ENCODE measurements at places on chromosomes 2 and 18.

DNA sequence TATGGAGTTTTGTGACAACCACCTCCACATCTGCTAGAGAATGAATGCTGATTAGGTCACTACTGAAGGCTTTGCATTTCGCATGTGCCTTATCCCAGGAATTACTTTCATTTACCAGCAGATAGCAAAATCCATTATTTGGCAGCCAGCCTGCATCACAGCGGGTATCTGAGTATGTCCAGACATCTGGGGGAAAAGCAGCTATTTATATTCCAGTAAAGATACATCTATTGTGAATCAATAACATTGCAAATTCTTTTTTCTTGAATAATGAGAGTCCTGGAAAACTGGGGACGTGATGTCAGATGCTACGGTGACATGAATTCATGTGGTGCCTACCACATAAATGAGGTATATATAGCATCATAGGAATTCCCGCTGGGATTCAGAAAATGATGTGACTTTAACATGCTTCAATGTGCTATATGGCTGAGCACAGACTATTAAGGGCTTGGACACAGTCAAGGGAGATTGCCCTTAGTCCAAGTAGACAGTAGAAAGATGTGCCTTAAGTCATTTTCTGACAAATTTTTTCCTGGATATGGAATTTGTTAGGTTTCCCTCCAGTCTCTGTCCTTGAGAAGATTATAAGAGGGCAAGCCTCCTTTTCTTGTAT is 84.2 kb upstream of the CD302 start:
- peak; percentile 12 for DNase-seq

DNA sequence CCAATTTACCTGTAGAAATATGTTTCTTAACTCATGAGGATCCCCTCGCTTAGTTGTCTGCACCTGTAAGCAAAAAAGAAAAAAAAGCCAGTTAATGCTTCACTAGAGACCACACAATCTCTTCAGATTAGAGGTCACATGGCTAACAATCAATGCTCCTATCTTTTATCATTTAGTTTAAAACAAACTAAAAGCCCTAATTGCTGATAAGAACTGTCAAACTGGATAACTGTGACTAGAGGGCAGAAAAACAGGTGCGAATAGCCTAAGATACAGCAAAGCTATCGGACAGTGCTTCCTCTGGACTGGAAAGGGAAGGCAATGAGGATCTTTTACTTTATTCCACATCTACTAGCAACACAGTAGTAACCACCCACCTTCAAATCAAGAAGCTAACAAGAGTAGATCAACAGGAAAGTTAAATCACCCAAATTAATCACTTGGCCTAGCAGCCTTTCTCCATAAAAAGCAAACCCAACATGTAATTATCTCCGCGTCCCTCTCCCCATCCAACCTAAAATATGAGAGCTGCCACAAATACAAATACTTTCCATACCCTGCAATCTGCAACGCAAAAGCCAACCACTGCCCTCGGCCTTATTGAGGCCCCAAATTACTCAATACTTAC is 734 bp downstream of the SLC25A12 start:
- DNase-seq: peak; percentile 11

GRCh38 chr2:84970210-84970867 is 622 bp upstream of the KCMF1 start:
- DNase-seq: peak; percentile 62

- DNase-seq: no peak
These were observed 564 bp downstream of the DPYSL5 start for GRCh38 chr2:26848336-26849055.

DNA sequence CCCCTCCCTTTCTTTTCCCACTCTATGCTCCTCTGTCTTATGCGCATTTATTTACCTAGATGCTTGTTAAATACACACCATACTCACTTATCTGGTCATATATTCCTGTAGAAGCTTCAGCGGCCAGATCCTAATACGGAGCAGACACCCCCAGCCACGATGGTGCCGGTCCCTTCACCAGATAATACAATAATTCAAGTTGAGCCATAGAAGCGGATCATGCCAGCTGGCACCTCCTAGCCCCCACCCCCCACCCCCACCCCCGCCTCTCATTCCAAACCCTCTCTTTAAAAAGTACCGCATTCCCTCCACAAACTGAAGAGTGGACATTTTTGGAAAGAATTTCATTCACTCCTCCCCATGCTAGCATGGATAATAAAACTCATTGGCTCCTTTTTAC is 95.2 kb downstream of the BIN1 start:
- DNase-seq: no peak

GRCh38 chr2:34365932-34366331 is 766.8 kb upstream of the FAM98A start:
- peak; percentile 1 for DNase-seq

- DNase-seq: no peak
These were observed 5.9 kb upstream of the TMSB10 start for GRCh38 chr2:84899304-84900204.

GRCh38 chr2:102251042-102251848 is 60.1 kb upstream of the IL1RL1 start:
- peak; percentile 46 for DNase-seq

DNA sequence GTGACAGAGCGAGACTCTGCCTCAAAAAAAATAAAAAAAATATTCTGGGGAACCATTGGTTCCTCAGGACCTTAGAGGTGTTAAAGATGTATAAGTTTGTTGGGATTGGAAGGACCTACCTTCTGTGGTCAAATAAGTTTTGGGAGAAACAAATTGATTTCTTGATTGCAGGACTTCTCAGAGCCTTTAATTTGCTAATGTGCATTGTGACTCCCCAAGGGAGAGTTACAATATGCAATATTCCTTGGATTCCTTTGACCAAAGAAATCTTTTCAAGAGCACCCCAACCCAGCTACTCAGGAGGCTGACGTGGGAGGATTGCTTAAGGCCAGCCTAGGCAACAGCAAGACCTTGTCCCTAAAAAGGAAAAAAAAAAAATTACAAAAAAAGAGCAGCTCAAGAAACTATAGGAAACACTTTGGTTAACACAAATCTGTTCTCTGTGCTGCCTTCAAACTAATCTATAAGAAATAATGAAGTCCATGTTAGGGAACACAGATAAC is 6.5 kb downstream of the NAGK start:
- DNase-seq: no peak

- no peak for DNase-seq
These were observed 191.8 kb upstream of the LRRTM1 start for GRCh38 chr2:80496346-80496745.

DNA sequence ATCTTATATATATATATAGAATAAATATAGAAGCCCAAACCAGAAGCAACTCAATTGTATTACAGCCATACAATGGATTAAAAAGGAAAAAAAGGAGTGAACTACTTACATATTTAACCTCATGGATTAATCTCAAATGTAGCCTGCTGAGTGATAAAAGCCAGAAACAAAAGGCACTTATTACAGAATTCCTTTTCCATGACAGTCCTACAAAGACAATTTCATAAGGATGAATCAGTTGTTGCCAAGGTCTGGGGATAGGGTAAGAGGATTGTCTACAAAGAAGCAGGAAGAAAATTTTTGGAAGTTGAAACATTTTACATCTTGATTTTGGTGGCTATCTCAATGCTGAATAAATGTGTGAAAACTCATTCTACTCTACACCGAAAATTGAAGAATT is 103.9 kb upstream of the DCC start:
- DNase-seq: no peak

DNA sequence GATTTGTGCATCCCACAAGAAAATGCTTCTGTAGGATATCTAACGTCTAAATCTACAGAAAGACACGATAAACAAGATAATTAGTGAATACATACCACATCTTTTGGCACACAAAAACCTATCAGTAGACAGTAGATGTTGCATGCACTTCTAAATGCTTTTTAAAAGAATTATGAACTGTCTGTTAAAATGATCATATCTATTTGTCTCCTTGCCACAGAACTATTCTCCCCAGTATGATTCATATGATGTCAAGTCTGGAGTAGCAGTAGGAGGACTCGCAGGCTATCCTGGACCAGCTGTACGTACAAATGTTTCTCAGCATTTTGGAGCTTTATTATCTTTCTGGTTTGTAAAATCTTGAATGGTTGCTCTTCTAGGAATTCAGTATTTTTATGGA is 12.7 kb downstream of the COL3A1 start:
- DNase-seq: peak; percentile 72

- peak; percentile 56 for DNase-seq
These were observed 575 bp downstream of the TMEM150A start for GRCh38 chr2:85601771-85602475.

DNA sequence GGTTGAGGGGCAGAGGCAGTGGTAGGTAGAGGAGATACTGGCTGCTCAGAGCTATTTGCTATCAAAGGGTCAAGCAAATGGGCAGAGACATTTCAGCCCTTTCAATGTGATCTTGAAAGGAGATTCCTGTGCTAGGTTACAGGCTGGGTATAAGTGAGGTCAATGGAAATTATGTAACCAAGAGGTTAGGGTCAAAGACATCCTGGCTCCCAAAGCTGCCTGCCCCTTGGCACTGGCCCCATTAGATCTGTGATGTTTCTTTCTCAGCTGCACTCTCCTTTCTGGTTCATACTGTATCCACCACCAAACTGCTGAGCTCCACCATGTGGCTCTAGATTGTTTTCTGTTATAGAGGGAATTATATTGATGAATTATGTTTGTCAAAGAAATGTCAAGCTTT is 200.4 kb downstream of the AGPS start:
- no peak for DNase-seq

- peak; percentile 60 for DNase-seq
These were observed 18.3 kb downstream of the MAIP1 start for GRCh38 chr2:199973703-199974102.

DNA sequence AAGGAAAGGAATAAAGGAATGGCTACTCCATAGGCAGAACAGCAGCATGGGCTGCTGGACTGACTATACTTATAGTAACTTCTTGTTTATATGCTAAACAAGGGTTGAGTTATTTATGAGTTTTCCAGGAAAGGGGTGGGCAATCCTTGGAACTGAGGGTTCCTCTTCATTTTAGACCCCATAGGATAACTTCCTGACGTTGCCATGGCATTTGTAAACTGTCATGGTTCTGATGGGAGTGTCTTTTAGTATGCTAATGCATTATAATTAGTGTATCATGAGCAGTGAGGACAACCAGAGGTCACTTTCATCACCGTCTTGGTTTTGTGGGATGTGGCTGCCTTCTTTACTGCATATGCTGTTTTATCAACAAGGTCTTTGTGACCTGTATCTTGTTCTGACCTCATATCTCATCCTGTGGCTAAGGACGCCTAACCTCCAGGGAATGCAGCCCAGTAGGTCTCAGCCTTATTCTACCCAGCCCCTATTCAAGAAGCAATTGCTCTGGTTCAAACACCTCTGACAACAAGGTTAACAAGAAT is 98.6 kb upstream of the CABLES1 start:
- DNase-seq: no peak

DNA sequence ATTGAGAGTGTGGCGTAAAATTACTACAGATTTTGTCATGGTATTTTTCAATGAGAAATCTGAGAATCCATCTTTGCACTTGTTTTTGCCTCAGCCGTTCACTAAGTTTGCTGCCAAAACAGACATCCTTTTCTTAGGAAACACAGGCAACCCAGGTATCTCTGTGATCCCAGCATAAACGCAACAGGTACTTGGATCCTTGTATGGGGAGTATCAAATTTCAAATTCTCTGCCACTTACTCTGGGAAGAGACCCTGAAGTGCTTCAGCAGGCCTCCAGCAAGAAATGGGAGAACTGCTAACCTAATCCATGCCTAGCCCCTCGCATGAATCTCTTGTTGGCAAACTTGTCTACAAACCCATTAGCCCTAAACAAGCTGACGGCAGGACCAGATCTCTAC is 83.1 kb downstream of the BCL11A start:
- no peak for DNase-seq

- no peak for DNase-seq
These were observed 368.2 kb downstream of the ERBB4 start for GRCh38 chr2:212170382-212170781.

DNA sequence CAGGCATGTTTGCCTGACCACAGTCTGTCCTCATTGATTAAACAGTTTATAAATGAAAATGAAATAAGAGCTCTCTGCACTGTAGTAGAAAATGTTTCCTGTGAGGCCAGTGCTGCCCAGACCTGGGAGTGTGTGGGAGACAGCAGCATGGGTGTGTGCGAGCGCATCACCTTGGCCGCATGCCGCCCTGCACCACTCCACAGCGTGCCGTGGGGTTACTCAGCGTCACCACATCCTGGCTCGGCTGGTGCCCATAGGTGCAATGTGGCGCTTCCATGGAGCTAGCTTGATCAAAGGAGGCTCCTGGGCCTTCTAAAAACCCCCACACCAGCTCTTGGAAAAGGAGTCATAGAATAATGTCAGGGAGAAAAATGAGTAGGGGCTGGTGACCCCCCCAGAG is 76.0 kb upstream of the EPC2 start:
- no peak for DNase-seq

GRCh38 chr2:192957425-192957824 is 762.7 kb upstream of the TMEFF2 start:
- no peak for DNase-seq

DNA sequence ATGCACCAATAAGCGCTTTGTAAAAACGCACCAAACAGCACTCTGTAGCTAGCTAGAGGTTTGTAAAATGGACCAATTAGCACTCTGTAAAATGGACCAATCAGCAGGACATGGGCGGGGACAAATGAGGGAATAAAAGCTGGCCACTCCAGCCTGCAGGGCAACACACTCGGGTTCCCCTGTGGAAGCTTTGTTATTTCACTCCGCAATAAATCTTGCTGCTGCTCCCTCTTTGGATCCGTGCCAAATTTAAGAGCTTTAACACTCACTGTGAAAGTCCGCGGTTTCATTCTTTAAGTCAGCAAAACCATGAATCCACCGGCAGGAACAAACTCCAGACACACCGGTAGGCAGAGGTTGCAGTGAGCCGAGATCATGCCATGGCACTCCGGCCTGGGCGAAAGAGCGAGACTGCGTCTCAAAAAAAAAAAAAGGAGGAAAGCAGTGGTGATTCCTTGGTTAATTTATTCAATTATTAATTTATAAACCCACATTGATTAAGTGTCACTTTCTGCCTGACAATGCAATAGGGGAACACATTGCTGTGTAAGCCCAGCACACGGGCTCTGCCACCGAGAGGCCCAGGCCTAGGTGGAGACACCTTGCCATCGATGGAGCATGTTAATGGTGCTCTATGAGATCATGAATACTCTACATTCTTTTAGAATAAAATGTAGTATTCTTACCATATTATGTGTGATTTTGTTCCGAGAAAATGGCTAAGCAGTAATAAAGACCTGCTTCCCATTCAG is 687.6 kb upstream of the HS6ST1 start:
- no peak for DNase-seq

DNA sequence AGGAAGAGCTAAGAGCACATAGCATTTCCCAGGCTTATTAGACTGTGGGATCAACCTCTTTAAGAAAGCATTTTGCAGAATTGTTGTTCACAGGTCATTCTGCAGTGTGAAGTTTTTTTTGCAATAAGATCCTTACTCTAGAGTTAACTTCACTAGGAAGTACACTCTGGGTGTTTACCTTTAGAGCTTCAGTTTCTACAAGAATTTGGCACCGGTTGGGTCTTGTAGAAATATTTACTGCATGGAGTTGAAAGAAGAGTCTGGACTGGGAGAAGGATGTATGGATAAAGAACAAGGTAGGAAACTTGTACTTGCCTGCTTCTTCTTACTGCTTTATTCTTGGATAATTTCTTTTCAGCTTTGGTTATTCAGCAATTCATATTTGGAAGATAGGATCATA is 944.9 kb upstream of the GYPC start:
- no peak for DNase-seq
